ENCODE measurements at places on chromosomes 7 and 10.

- no peak for DNase-seq
These were observed 444.6 kb downstream of the REEP3 start for GRCh38 chr10:63965846-63966245.

DNA sequence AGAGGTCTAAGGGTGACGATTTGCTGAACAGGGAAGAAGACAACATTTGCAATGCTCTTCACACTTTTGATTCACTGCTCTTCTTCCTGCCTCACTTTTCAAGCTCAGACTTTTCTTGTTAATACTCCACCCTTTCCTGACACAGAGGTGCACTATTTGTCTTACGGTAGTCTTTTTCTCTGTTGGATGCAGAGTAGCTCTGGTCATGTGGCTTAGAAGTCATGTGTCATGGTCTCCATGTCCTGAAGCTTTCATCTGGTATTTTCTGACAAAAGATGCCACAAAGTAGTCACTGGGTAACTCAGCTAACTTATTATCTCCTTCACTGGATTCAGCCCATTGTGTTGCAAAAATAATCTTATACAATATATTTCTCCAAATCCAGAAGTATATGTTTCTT is 149.1 kb downstream of the TFEC start:
- no peak for DNase-seq

GRCh38 chr7:35529713-35530112 is 165.2 kb downstream of the HERPUD2 start:
- no peak for DNase-seq

DNA sequence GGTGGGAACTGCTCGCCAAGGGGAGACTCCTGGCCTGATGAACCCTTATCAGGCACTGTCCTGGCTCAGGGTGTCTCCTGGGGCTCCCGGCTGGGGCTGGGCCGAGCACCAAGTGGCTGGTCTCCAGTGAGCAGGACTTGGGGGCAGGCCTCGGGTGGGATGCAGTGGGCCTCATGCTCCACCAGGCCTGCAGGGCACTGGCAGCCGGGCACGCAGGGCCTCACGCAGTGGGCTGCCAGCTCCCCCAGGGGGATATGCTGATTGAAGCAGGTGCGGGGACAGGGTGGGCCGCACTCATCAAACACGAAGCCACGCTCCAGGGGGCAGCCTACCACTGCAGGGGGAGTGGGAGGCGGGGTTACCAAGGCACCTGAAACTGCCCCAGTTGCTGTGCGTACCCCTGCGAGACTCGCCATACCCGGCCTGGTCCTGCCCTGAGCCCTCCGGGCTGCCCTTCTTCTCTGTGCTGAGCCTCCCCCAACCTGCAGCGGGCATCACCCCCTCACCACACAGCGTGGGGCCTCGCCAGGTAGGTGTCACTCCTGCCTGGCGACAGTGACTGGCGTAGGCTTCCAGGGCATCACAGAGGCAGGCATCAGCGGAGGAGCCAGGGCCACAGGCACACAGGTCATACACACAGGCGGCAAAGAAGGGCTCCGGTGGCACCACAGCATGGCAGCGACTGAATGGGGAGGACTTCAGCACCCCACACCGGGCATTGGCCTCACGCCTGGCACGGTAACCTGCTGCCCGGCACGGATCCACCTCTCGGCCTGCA is 14.5 kb downstream of the ATP6V1F start:
- no peak for DNase-seq

DNA sequence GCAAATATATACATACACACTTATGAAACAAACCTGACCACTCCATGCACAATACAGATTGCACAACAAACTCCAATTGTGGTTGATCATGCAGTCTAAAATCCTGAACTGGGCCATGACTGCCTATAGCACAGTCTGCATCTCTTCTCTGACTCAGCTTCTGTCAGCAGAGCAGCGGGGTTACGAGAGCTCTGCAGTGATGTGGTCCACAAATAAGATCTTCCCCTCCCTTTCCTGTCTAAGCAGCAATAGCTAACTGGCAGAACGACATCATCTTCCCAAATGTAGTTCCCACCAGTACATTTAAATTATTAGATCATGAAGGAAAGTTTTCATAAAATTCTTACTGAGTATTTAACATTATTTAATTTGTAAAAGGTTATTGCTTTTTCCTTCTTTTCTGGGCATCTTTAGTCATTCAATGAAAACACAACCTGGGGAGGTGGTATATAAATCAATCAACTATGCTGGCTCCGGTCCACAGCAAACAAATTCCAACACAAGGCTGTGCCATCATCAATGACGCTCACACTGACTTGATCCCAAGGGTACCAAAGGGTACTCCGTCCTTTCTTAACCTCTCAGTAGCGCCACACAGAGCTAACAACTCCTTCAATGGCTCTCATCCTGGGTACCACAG is 17.1 kb downstream of the ARHGAP21 start:
- DNase-seq: no peak

- no peak for DNase-seq
These were observed 7.7 kb downstream of the AGR3 start for GRCh38 chr7:16874066-16874465.

DNA sequence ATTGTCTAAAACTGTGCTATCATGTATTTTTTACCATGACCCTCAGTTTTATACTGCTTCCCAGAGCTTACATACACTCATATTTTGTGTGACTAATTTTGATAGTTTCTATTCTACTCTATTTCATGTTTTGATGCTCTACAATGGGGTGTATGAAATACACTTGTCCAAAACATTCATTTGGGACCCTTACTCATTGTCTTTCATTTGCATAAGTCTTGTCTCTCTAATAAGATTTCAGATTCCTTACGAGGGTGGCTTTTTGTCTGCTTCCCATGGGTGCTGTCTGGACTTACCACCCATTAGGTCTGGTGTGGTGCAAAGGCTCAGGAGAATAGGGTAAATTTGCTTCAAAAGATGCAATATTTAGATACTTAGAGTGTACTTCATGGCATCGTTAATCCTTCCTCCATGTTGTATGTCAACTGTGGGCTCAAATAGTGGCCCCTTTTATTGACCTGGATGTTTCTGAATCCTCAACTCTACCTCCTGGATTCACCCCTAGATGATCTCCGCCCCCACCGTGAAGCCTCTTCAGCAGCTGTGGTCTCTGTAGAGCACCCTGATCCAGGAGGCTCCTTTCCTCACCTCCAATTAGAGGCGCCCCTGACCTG is 3.6 kb upstream of the GIMAP5 start:
- no peak for DNase-seq

DNA sequence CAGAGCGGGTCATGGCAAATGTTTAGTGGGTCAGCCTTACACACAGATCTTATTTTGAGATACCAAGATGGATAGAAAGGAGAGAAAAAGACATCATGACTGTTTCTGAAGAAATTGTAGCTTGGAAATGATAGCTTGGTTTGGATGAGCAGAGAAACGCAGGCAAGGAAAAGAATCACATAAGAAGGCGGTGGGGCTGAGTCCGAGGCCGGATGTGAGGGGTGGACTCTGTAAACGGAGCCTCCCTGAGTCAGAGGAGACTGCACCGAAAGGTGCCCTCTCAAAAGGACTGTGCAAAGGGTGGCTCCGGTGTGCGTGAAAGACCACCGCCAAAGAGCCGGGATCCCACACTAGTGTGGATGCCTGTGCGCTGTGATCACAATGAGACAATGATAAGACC is 53.7 kb downstream of the ADARB2 start:
- DNase-seq: no peak

GRCh38 chr10:14779001-14779651 is 4.4 kb upstream of the FAM107B start:
- DNase-seq: no peak

- peak; percentile 42 for DNase-seq
These were observed 164.3 kb downstream of the BTAF1 start for GRCh38 chr10:92087750-92088395.

DNA sequence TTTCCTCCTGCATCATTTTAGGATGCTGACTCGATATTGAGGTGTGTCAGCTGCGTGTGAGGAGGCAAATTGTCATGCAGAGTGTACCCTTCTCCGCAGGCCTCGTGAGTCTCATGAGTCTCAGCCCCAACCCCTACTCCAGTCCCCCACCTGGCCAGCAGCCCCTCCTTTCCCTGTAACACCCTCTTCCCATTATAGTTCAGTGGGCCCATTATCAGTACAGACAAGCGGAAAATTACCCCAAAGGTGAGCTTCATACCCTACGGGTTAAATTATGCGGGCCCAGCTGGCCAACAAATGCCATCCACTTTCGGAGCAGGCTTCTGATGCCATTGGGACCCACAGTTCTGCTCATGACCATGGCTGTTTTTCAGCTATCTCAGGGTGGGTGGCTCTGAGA is 25.2 kb downstream of the SFTPD start:
- no peak for DNase-seq

DNA sequence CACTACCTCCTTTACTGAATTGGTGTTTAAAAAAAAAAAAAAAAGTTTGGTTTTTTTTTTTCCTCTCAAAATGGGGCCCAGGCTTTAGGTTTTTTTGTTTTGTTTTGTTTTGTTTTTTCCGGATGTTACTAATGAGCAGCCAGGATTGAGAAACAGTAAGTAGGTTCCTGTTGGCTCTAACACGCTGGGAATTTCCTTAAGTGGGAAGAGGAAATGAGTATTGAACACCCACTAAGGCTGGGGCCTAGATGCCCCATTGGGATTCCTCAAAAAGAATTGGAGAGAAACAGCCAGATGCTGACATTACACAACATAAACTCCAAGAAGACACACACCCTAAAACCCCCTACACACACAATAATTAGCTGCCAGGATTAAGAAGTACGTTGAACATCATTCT is 102.2 kb upstream of the NANOS1 start:
- DNase-seq: no peak

GRCh38 chr7:22363756-22364422 is 6.9 kb upstream of the RAPGEF5 start:
- no peak for DNase-seq

- no peak for DNase-seq
These were observed 40.7 kb downstream of the ARL4A start for GRCh38 chr7:12728192-12728538.

DNA sequence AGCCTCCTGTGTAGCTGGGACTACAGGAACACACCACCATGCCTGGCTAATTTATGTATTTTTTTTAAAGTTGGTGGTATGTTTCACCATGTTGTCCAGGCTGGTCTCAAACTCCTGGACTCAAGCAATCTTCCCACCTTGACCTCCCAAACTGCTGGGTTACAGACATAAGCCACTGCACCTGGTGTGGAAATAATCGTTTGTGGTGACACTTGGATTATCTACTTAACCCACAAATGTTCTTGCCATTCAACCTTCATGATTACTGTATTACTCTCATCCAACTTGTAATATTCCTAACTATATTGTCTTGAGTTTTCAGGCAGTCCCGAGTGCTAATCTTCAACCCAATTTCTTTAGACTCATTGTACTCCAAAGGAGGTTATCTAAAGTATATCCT is 9.6 kb upstream of the SRGN start:
- DNase-seq: no peak

DNA sequence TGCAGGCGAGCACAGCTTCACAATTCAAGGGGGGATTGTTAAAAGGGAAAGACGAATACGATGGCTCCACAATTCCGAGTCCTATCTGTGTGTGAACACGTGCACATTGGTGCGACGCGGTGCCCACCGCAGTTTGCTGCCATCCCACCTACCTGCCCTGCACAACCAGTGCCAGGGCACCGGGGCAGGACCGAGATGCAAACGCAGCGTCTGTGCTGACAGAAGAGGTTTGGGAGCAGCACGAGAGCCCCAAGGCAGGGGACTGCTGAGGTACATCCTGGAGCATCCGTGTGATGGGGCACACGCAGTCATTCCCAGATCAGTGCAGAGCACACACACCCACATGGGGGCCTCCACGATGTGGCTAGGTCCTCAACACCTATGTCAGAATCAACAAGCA is 221.3 kb downstream of the DNAJB6 start:
- no peak for DNase-seq

DNA sequence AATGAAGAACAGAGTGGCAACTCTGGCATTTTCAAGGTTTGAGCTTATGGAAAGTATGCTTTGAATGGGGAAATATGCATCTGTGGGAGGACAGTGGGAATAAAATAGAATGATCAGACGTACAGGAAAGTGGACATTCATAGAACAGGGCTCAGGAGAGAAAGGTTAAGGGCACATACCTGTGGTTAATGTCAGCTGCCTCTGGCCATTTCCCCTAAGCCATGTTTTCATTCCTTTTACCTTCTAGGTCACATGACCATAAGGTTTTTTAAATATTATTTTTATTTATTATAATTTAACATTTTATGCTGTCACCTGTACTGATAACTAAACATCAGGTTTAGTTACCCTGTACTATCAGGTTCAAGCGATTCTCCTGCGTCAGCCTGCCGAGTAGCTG is 52.8 kb downstream of the LRRC4 start:
- no peak for DNase-seq

DNA sequence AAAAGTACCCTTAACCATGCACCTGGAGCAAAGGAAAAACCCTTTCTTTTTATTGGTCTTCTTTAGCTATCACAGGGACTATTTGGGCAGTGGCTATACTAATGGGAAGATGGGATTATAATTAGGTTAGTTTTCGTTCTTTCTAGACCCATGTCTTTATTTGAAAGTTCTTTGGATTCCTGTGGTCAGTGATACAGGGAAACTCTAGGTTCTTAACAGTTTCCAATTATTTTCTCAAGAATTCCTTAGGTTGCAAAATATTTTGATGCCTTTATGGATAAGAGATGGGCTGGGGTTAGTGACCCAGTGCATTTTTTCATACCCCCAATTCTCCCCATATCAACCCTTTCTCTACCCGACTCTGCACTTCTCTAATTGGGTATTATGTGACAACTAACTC is 49.0 kb downstream of the ADD3 start:
- no peak for DNase-seq

GRCh38 chr7:105250239-105250638 is 138.5 kb downstream of the SRPK2 start:
- no peak for DNase-seq

DNA sequence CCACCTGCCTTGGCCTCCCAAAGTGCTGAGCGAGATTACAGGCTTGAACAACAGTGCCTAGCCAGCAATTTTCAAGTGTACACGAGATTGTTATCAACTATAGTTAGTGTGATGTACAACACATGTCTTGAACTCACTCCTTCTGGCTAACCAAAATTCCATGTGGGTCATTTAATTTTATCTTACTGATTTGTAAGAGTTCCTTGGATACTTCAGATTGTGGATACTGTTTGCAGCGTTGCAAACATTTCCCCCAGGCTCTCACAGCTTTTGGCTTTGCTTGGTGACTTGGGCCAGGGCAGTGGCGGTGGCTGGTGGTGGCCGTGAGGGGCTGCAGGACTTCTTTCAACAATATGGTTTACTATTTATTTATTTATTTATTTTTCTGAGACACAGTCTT is 8.5 kb upstream of the TMEM270 start:
- DNase-seq: no peak

DNA sequence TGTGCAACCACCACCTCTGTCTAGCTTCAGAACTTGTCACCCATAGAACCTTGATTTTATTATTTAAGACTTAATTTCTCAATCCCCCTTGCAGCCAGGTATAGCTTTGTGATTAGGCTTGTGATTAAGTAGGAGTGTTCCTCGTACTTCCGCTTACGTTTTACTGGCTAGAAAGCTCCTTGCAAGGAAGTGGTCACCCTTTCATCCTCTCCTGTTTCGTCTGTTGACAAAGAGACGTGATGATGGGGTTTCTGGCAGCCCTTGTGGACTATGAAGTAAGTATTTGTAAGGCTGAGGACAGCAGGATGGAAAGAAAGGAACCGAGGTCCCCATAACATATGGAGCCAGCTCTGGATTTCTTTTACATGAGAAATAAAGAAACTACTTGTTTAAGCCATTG is 86.5 kb upstream of the KDM7A start:
- no peak for DNase-seq
